Activated CD8-positive, alpha-beta memory T cell treated with anti-CD3 and anti-CD28 coated beads for 4 hours (primary cell): ENCODE measurements at places on chromosomes 13 and 19.

DNA sequence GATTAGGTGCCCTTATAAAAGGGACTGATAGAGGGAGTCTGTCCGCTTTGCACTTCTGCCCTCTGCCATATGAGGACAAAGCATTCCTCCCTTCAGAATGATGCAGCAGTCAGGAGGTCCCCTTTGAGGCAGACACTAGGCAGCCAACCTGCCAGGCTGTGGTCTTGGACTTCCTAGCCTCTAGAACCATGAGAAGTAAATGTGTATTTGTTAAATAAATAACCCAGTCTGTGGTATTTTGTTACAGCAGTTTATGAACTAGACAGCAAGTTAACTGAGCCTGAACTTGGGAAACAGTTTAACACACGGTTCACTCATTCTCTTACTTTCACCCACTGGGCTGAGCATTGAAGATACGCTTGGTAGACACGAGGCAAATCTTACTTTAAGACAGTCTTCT, 313.2 kb downstream of the UQCRFS1 start:
- no peak for DNase-seq

GRCh38 chr13:113562844-113563243, 21.7 kb upstream of the TFDP1 start:
- no peak for DNase-seq

- no peak for DNase-seq
Measured at GRCh38 chr13:111525320-111526118, 205.1 kb downstream of the TEX29 start.

DNA sequence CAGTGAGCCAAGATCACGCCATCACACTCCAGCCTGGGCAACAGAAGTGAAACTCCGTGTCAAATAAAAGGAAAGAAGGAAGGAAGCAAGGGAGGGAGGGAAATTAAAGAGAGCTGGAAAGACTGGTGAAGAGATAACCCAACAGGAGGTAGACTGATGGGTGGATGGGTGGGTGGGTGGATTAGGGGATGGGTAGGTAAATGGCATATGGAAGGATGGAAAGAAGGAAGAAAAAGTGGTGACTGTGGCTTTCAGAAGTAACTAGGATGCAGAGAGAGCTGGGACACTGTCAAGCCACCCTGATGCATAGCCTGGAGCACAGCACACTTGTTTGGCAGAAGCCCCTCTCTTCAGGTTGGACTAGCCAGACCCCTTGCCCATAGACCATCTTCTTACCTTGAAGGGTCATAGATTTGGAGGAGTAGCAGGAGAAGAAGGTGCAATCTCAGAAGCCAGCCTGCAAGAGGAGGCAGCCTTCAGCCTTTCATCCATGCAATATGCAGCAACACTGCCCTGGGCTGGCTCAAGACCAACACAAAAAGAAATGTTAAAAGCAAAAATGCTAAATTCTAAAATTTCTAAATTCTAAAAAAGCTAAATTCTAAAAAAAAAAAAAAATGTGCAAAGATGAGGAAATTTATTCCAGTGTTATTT, 5.1 kb downstream of the IQCN start:
- no peak for DNase-seq

- no peak for DNase-seq
Measured at GRCh38 chr13:33367926-33368325, 82.4 kb upstream of the STARD13 start.

DNA sequence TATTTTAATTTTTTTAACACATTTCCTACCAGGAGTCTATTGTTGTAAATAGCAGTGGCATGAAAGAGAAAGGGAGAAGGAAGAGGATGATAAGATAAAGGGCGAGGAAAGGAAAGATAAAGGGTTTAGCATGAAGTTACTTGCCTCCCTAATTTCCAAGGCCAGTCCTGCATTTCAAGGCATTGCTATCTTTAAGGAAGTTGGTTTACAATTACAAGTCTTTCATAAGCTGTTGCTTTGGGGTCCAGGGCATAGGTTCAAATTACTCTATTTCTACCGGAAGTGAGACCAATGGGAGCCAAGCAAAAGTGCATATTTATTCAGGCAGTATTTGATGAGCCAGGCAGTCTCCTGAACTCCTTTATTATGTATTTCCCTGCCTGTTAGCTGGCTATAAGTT, 27.7 kb upstream of the UBL3 start:
- DNase-seq: no peak

- no peak for DNase-seq
Measured at GRCh38 chr13:42377640-42378382, 105.9 kb downstream of the AKAP11 start.

- no peak for DNase-seq
Measured at GRCh38 chr19:50558449-50558848, 9.8 kb downstream of the LRRC4B start.

DNA sequence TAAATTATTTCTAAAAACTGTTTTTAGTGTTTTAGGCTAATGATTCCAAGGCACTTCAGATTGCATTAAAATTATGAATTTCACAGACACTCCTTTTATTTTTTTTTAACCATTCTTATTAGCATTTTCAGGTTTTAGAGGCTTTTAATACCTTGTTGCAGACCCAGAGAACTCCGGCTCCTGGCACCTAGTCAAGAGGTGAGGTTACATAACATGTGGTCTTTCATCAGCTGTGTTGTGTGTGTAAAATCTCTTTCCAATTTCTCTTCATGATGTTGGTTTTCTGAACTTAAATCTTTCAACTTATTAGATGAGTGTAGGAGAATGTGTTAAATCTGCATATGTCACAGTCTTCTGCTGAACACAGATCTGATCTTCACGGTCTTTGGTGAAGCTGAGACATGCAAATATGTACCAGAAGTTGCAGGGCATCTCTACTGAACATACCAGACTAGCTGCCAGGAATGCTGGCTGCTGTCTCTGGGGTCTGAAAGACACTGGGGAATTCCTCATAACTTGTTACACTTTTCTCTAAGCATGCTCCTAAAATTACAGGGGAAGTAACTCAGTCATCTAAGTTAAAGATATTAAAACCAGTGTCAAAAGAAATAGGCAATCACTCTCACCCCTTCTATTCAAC, 1165.3 kb downstream of the EFNB2 start:
- DNase-seq: no peak

- DNase-seq: no peak
Measured at GRCh38 chr13:113939129-113939943, 34.5 kb downstream of the C13orf46 start.

GRCh38 chr13:29457299-29457698, 138.2 kb downstream of the SLC7A1 start:
- DNase-seq: no peak

- DNase-seq: no peak
Measured at GRCh38 chr13:102593466-102593865, 3.3 kb upstream of the TPP2 start.

- no peak for DNase-seq
Measured at GRCh38 chr19:16518483-16519229, 22.5 kb downstream of the C19orf44 start.

DNA sequence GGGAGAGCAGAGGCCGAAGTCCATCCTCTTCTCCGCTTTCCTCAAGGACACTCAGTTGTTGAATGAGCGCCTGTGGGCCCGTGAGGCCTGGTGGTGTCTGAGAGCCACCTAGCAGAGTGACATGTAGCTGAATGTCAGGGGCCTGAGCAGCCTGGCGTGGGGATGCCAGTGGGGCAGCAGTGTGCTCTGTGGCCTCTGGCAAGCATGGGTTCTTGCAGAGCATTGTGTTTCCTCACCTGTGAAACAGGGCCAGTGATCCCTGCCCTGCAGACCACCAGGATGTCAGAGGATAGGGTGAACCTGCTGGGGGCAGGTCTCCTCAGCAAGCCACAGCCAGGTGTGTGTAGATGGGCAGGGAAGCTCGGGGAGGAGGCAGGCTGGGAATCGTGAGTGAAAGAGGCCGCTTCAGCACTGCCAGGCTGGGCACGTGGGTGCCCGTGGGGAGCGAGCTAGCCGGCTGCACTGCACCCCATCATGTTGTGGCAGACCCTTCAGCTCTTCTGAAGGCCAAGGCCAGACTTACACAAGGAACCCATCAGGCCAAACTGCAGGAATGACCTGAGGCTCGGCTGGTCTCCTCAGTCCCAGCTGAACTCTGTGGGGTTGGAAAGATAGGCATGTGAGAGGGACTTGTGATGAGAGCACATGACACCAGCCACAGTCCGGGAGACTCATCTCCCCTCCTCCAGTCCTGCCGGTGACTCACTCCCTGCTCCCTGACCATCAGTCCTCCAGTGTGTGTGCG, 5.0 kb downstream of the PPP1R37 start:
- DNase-seq: no peak

GRCh38 chr13:28513745-28514144, 18.8 kb upstream of the FLT1 start:
- DNase-seq: no peak

GRCh38 chr19:15374796-15375440, 4.7 kb downstream of the AKAP8 start:
- no peak for DNase-seq

DNA sequence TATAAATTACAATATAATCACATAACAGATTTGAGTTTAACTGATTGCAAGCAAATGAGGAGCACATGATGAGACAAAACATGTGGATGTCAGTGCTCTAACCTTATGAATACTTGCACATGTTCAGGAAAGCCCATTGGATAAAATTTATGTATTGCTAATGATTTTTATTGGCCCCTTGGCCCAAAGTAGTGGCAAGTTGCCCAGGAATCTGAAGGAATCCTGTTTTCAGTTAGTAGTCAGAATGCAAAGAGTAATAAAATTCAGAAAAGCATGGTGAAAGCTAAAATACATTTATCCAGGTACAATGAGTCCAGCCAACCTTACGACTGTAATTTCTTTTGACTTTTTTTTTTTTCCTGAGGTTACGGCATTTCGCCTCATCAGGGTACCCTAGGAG, 1539.4 kb downstream of the EFNB2 start:
- DNase-seq: no peak

DNA sequence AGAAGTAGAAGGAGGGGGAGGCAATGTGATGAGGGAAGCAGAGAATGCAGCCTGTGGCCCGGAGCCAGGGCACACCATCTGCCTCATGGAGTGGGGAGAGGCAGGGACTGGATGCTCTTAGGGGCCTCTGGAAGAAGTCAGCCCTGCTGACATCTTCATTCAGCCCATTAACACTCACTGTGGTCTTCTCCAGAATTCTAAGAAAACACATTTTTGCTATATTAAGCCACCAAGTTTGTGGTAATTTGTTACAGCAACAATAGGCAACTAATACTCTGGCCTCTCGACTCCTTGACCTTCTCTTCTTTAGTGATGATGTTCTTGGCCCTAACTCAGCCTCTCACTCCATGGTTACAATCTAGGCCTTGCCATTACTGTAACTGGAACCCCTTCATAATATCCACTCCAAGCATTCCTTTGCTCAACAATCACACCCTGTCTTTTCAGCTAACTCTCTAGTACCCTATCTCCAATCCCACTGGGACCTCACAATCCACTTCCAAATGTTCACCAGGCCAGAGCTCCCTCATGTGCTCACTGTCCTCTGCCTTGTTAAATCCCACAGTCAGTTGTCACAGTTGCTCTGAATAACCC, 98.5 kb downstream of the MIPEP start:
- no peak for DNase-seq

- DNase-seq: no peak
Measured at GRCh38 chr13:60679928-60680694, 283.1 kb downstream of the TDRD3 start.

DNA sequence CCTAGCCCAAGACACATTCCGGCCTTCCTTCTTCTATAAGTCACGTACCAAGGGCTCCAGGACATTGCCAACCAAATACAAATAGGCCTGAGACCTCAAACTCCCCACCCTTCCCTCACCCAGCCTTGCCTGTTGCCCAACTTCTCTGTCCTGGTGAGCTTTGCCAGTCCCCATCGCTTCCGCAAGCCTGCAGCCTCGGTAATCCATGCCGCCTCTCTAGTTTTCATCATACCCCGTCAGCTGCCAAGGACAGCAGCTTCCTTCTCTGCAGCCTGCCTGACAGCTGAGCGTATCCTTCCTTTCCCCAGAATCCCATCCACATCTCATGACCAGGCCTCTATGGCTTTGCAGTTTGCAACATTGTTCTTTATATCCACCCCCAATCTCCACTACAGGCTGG, 36.6 kb upstream of the POMP start:
- no peak for DNase-seq

- DNase-seq: no peak
Measured at GRCh38 chr19:18167011-18167410, 6.6 kb upstream of the IFI30 start.

DNA sequence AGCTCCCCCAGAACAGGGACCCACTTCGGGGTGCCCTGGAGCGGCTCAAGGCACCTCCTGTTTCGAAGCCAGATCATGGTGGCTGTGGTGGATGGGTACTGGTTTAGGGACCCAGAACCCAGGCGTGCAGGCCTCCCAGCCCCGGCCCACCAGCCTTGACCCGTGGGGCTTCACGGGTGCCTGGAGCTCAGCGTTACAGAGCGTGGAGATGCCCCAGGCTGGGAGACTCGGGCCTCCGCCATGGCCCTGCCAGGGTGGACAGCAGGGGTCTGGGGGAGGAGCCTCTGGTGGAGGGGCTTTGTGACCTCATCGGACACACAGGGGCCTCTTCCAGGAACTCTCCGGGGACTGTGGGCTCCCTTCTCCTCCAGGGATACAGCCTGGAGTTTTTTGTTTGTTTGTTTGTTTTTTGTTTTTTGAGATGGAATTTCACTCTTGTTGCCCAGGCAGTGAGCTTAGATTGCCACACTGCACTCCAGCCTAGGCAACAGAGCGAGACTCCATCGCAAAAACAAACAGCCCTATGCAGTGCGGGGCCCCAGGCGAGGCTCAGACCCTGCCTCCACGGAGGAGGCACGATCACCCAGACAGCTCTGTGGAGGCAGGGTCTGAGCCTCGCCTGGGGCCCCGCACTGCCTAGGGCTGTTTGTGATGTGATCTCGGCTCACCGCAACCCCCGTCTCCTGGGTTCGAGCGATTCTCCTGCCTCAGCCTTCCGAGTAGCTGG, at the start of gene GARIN5B:
GARIN5B (minus strand) TSS at position 271 of the 727 bp plus-strand sequence; CDS start at position 77, 194 bp downstream.
- DNase-seq: no peak

- DNase-seq: no peak
Measured at GRCh38 chr13:97432232-97432916, 1.6 kb upstream of the RAP2A start.

- no peak for DNase-seq
Measured at GRCh38 chr13:31755803-31756212, 16.5 kb downstream of the RXFP2 start.

DNA sequence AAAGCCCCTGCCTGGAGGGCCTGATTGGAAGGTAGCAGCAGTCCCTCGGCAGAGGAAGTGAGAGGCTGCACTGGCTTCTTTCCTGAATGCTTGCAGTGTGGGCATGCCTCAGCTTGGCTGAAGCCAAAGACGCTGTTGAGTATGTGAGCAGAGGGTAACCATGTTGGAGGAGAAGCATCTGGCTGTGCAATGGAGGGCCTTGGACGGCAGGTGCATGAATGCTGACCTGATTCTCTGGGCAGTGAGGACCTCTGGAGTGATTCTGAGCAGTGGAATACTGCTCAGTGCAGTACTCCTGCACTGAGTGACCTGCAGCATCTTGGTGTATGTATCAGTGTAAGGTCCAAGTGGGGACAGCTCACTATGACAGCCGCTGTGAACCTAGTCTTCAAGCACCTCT, 46.9 kb downstream of the SOX1 start:
- no peak for DNase-seq

GRCh38 chr19:42311657-42312056, 1.5 kb upstream of the TMEM145 start:
- no peak for DNase-seq
